Heart right ventricle (tissue), 16 donors: ENCODE measurements at places on chromosomes 7 and 10.

- no peaks in the 10 kb centered on the region for H3K36me3 ChIP-seq
- H3K4me3 ChIP-seq: no peak overlapping the region
- H3K27ac ChIP-seq: no peak overlapping the region
Measured at GRCh38 chr10:30528429-30528786, 94.4 kb downstream of the MAP3K8 start.

GRCh38 chr10:123323884-123324283, 169.7 kb downstream of the BUB3 start:
- H3K4me3 ChIP-seq: no peak overlapping the region
- no peaks in the 10 kb centered on the region for H3K4me1 ChIP-seq
- no peaks in the 10 kb centered on the region for H3K27me3 ChIP-seq
- H3K36me3 ChIP-seq: no peaks in the 10 kb centered on the region

- DNase-seq: no peak
- H3K4me3 ChIP-seq: no peak overlapping the region
- H3K27ac ChIP-seq: peak overlapping the region; percentile 4
- H3K27me3 ChIP-seq: no peaks in the 10 kb centered on the region
- no peaks in the 10 kb centered on the region for H3K36me3 ChIP-seq
Measured at GRCh38 chr7:31918706-31919393, 151.4 kb downstream of the PDE1C start.

- no peak overlapping the region for H3K27ac ChIP-seq
- no peaks in the 10 kb centered on the region for H3K27me3 ChIP-seq
- no peak for DNase-seq
- no peak overlapping the region for H3K4me3 ChIP-seq
Measured at GRCh38 chr10:33681595-33681994, 347.1 kb upstream of the NRP1 start.

GRCh38 chr10:122168598-122169394, 102.3 kb upstream of the BTBD16 start:
- H3K4me1 ChIP-seq: peaks cover 42% of the 10 kb centered on the region
- H3K27ac ChIP-seq: no peak overlapping the region
- H3K27me3 ChIP-seq: no peaks in the 10 kb centered on the region
- H3K4me3 ChIP-seq: no peak overlapping the region
- peaks cover 16% of the 10 kb centered on the region for H3K36me3 ChIP-seq

DNA sequence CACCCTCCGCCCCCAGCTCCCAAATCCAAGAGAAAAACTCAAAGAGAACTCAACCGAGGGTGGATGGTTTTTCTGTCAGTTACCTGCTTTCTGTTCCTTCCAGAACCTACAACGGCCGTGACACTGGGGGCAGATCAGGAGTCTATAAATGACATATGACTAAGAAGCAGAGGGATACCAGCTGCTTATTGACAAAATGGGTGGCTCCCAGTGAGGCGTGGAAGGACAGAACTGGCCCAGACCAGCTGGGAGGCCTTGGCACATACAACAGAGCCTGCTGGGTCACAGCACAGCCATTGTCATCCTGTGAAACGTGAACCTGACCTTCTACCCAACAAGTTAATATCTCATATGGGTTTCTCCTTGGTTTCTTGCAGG, 84.3 kb upstream of the ADRB1 start:
- H3K4me3 ChIP-seq: no peak overlapping the region
- no peaks in the 10 kb centered on the region for H3K4me1 ChIP-seq
- H3K27ac ChIP-seq: no peak overlapping the region
- no peak for DNase-seq
- no peaks in the 10 kb centered on the region for H3K27me3 ChIP-seq

DNA sequence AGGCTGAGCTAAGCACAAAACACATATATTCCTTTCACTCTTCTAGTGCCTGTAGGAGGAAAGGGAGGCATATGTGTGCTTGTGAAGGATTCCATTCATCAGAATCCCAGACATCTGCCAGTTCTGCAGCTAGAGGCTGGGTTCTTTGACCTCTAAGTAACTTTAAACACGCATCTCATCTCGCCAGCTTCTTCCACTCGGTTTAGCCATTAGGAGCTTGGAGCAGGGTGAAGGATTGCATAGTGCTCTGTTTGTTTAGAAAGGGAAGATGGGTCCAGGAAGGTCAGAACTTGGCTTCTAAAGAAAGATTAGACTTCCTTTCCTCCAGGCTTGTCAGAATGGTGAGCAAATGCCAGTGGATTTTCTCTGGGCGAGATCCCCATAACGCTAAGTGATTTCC, 43.6 kb downstream of the HK1 start:
- no peak overlapping the region for H3K27ac ChIP-seq
- peaks cover 76% of the 10 kb centered on the region for H3K4me1 ChIP-seq
- H3K4me3 ChIP-seq: no peak overlapping the region
- H3K27me3 ChIP-seq: no peaks in the 10 kb centered on the region
- DNase-seq: no peak

DNA sequence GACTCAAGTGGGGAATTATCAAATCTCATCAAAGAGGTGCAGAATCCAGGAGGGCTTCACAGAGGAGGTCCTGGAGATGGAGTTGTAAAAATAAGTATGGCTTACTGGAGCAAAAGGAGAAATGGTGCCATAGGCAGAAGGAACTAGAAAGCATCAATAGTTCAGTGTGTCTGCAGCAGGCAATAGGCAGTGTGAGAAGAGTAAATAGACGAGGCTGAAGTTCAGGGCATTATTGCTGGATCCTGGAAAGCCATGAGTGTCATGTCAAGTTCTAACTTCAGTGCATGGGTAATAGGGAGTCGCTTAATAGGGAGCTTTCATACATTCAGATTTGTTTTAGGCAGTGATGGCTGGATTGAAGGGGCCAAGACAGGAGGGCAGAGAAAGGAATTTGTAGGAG, 39.3 kb downstream of the CYP26A1 start:
- no peaks in the 10 kb centered on the region for H3K4me1 ChIP-seq
- no peaks in the 10 kb centered on the region for H3K36me3 ChIP-seq
- peaks cover 9% of the 10 kb centered on the region for H3K27me3 ChIP-seq
- no peak overlapping the region for H3K27ac ChIP-seq

DNA sequence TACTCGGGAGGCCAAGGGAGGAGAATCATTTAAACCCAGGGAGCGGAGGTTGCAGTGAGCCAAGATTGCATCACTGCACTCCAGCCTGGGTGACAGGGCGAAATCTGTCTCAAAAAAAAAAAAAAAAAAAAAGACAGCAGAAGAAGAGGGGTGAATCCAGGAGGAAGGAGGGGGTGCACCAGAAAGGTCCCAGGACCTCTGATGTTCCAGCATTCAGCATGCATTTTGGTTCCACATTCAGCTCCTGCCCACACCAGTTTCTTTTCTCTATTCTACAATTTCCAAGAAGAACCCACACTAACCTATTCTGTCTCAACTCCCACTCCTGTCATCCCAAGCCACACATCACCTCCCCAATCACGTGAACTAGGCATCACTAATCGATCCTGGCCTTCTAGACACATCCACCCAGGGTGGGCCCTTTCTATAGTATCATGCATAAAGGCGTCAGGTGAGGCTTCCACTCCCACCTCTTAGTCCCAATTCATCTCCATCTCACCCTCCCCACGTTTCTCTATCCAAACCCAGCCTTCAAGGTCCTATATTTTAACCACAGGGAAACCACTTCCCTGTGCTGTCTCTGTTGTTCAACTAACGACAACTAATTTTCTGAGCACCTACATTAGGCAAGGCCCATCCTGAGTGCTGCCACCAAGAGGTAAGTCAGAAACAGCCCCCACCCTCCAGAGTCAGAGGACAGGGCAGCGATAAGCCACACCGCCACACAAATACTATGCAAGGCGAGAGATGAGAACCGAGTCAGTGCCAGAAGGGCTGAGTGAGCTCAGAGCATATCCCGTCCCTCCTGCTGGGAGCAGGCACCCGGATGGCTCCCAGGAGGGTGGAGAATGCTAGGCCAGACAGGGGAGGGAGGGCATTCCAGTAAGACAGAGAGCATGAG, 2.2 kb downstream of the ANXA11 start:
- peak; percentile 86 for DNase-seq
- peaks cover 85% of the 10 kb centered on the region for H3K4me1 ChIP-seq
- peak overlapping the region; percentile 100 for H3K27ac ChIP-seq
- no peaks in the 10 kb centered on the region for H3K36me3 ChIP-seq
- H3K4me3 ChIP-seq: peak overlapping the region; percentile 89
- no peaks in the 10 kb centered on the region for H3K27me3 ChIP-seq

GRCh38 chr10:133336577-133337369, at the start of gene CALY:
Gene CALY, minus strand, starts transcription at chr10:133336896. Its CDS starts 7,907 bp downstream, at chr10:133328989.
- no peak within 1 kb of the TSS for H3K27ac ChIP-seq
- H3K36me3 ChIP-seq: no peaks in the 10 kb centered on the region
- H3K4me3 ChIP-seq: peak within 1 kb of the TSS; percentile 36
- H3K27me3 ChIP-seq: peaks cover 85% of the 10 kb centered on the region
- H3K4me1 ChIP-seq: peaks cover 20% of the 10 kb centered on the region
- DNase-seq: no peak

DNA sequence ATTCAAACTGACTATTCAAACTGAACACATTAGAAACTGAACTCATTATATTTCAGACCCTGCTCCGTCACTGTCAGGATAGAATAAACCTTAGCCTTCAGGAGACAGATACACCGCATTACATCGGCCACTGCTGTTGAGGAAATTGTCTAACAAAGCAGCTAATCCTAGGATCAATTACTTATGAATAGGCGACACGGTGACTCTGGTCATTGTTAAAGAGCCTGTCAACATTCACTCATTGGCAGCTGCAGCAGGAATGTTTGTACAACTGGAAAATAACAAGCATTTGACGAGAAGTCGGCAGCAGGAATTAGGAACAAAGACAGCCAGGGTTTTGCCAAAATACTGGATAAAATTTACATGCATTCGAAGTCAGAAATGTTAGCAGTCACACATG, 112.0 kb upstream of the MKX start:
- no peaks in the 10 kb centered on the region for H3K27me3 ChIP-seq
- no peak overlapping the region for H3K27ac ChIP-seq
- no peaks in the 10 kb centered on the region for H3K4me1 ChIP-seq
- H3K36me3 ChIP-seq: no peaks in the 10 kb centered on the region
- H3K4me3 ChIP-seq: no peak overlapping the region

- peaks cover 23% of the 10 kb centered on the region for H3K4me1 ChIP-seq
- no peak overlapping the region for H3K27ac ChIP-seq
- H3K4me3 ChIP-seq: no peak overlapping the region
- peak; percentile 1 for DNase-seq
- peaks cover 51% of the 10 kb centered on the region for H3K36me3 ChIP-seq
- H3K27me3 ChIP-seq: no peaks in the 10 kb centered on the region
Measured at GRCh38 chr10:100982916-100983830, 4.1 kb downstream of the MRPL43 start.

DNA sequence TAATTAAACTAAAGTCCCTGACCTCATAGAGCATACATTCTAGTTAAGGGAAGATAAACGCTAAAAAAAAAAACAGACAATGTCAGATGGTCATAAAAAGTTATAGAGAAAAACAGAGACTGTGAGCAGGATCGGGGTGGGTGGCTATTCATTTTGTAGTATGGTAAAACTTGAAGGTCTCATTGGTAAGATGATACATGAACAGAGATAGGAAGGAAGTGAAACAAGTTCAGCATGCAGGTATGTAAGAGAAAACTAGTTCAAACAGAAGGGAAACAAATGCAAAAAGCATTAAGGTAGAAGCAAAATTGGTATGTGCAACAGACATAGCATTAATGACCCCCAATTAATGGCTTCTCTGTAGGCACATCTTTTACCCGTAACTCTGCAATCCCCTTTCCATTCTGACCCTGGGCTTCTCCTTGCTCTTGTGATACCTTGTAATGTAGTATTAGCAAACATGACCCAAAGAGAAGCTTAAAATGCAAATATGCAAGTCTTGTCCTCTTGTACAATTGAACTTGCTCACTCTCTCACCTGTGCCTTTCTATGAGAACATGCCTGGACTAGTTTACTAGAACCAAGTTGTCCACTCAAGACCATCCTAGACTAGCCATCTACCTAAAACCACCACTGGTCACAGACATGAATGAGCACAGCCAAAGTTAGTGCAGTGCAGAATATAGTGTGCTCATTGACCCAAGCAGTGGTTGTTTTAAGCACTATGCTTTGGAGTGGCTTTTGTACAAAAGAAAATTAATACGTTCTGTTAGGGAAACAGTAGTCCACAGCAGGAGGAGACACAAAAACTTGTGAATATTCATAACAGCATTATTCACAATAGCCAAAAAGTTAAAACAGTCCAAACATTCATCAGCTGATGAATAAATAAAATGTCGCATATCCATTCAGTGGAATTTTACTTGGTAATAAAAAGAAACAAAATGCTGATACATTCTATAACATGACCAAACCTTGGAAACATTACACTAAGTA, 57.0 kb downstream of the BRAF start:
- H3K36me3 ChIP-seq: no peaks in the 10 kb centered on the region
- no peak overlapping the region for H3K4me3 ChIP-seq
- no peaks in the 10 kb centered on the region for H3K4me1 ChIP-seq
- H3K27ac ChIP-seq: no peak overlapping the region

GRCh38 chr10:90274721-90275468, 573.5 kb downstream of the KIF20B start:
- no peaks in the 10 kb centered on the region for H3K4me1 ChIP-seq
- H3K4me3 ChIP-seq: no peak overlapping the region
- no peaks in the 10 kb centered on the region for H3K27me3 ChIP-seq
- no peaks in the 10 kb centered on the region for H3K36me3 ChIP-seq
- H3K27ac ChIP-seq: no peak overlapping the region
